Transverse colon (tissue), 4 donors: ENCODE measurements at places on chromosomes 3 and 15. TPM values are rescaled to one million over a fixed set of nuclear protein-coding genes. Genes with fewer than 3 reads are reported as not detected.
A peak's percentile ranks its signal among the peaks of the same experiment; 100 is the strongest.

- DNase-seq = peak; percentile 1
- no peaks in the 10 kb centered on the region for H3K27me3 ChIP-seq
- peaks cover 15% of the 10 kb centered on the region for H3K4me1 ChIP-seq
- peaks cover 36% of the 10 kb centered on the region for H3K36me3 ChIP-seq
- no peak overlapping the region for H3K4me3 ChIP-seq
These were observed 45.5 kb downstream of the PTH1R start for GRCh38 chr3:46922871-46923558.

DNA sequence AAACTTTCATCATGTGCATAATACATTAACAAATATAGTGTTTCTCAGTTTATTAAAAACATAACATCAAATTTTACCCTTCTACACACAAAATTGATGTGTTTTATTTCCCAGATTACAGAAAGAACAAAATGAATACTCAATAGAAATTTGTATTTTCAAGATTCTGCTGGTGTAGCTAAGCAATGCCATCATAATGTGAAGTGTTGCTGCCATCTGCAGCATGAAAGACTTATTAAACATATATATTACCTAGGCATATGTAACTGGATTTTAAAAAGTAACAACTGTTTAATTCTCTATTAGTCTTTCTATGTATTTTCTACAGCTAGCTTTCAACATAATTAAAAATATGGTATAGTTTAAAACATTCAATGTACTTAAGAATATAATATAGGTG lies 27.5 kb downstream of the PLSCR5 start:
- no peak overlapping the region for H3K4me3 ChIP-seq
- H3K27ac ChIP-seq = no peak overlapping the region
- no peaks in the 10 kb centered on the region for H3K4me1 ChIP-seq

GRCh38 chr3:177924261-177924660 lies 612.0 kb upstream of the KCNMB2 start:
- H3K4me1 ChIP-seq = no peaks in the 10 kb centered on the region
- no peak overlapping the region for H3K27ac ChIP-seq
- no peaks in the 10 kb centered on the region for H3K27me3 ChIP-seq
- no peaks in the 10 kb centered on the region for H3K36me3 ChIP-seq

DNA sequence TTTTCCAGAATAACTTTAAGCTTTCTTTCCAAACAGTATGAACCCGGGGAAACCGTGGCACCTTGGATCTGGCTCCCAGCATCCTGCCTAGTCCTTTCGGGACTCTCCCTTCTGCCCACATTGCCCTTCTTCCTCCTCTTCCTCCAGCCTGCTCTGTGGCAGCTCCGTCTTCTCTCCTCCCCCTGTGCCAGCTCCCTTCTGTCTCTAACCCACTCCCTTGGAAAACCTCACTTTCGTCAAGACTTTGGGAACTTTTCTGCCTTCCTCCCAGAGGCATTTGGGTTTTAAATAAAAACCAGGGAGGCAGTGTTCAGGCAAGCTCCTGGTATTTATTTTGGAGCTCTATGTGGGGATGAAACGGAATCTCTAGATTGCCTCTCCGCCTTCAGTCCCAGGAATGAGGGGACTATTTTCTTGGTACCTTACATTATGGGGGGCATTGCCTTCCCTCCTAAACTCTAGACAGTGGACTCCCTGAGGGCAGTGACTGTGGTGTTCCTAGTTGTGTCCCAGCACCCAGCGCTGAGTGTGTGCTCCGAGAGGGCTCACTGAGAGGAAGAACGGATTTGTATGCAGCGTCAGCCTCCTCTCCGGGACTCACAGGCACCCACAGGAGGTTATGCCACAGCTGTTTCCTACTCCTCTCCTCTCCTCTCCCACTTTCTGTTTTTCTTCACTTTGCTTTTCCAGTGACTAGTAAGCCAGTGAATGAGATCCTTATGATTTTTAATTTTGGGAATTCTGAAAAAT lies 105.4 kb upstream of the MRPS22 start:
- DNase-seq = no peak
- H3K4me1 ChIP-seq = no peaks in the 10 kb centered on the region
- H3K27me3 ChIP-seq = peaks cover 28% of the 10 kb centered on the region

DNA sequence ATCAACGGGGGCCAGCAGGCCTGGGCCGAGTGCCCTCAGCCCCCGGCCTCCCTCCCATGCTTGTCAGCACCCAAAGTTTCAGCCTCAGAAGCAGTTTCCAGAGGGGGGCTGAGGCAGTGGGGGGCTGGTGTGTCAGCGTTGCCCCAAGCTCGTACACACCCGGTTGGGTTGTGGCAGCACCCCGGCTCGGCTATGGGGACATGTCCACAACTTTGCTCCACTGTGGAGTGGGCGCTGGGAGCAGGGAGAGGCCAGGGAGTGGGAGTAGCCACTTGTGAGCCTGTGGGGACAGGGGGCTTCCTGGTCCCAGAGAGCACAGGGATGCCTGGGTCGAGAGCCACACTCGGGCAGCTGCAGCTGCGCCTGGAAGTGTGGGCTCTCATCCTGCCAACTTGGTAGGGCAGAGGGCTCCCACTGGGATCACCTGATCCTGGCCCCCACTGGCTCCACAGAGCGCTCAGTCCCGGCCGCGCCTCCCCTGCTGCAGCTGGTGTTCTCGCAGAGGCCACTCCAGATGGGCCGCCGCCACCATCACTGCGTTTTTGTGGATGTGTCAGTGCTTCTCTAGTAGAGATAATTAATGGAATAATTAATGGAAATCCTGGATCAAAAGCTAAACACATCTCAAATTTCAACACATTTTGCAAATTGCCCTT lies 75.1 kb downstream of the NR1D2 start:
- DNase-seq = no peak
- no peaks in the 10 kb centered on the region for H3K27me3 ChIP-seq
- no peak overlapping the region for H3K4me3 ChIP-seq
- no peaks in the 10 kb centered on the region for H3K36me3 ChIP-seq
- H3K4me1 ChIP-seq = no peaks in the 10 kb centered on the region
- no peak overlapping the region for H3K27ac ChIP-seq

GRCh38 chr3:2838546-2839157 lies 271.5 kb downstream of the IL5RA start:
- H3K4me3 ChIP-seq = no peak overlapping the region
- H3K36me3 ChIP-seq = no peaks in the 10 kb centered on the region
- DNase-seq = no peak
- no peak overlapping the region for H3K27ac ChIP-seq
- no peaks in the 10 kb centered on the region for H3K27me3 ChIP-seq

DNA sequence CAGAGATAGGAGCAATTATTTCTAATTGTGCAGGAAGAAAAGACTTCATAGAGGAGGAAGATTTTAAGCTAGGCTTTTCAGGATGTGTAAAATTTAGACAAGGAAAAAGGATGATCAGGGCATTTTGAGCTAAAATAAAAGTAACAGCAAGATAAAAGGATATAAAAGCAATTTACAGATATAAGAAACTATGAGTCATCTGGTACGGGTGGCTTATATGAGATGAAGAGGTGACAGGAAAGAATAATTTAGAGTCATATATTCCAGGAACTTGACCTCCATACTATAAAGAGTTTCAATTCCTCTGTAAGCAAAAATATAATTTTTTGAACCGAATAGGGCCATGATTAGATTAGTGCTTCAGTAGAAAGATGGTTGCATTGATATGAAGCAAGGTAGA lies 273.7 kb downstream of the RBMS3 start:
- H3K36me3 ChIP-seq = no peaks in the 10 kb centered on the region
- H3K4me1 ChIP-seq = no peaks in the 10 kb centered on the region
- no peaks in the 10 kb centered on the region for H3K27me3 ChIP-seq
- no peak overlapping the region for H3K4me3 ChIP-seq

DNA sequence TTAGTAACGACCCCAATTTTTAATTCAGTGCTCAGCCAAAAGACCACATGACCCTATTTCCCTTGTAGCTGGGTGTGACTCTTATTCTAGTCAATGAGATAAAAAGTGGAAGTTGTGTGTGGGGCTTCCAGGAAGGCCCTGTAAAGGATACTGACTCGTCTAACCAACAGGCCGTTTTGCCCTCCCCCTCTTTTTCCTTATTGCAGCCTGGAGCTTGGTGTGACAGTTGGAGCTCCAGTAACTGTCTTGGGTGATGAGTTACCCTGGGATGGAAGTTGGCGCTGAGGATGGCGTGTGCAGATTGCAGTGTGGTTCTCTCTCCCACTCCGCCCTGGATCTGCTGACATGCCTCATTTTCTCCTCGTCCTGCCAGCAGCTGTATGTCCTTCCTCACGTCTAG lies 209.3 kb upstream of the PROK2 start:
- no peaks in the 10 kb centered on the region for H3K27me3 ChIP-seq
- H3K36me3 ChIP-seq = no peaks in the 10 kb centered on the region
- H3K4me1 ChIP-seq = no peaks in the 10 kb centered on the region
- DNase-seq = no peak
- H3K27ac ChIP-seq = no peak overlapping the region

USP8 gene
- 102 TPM for total RNA-seq

ERICH6 gene
- not detected for total RNA-seq

PPIB gene
- 226 TPM for total RNA-seq

GOLGA8R gene
- not detected for total RNA-seq
